ENCODE measurements at places on chromosomes 16 and 17. TPM values are rescaled to one million over a fixed set of nuclear protein-coding genes. Genes with fewer than 3 reads are reported as not detected.

GRCh38 chr17:17788967-17789366 is 47.8 kb downstream of the SREBF1 start:
- DNase-seq = no peak

- DNase-seq = no peak
These were observed 159.1 kb downstream of the CDH11 start for GRCh38 chr16:64962786-64963185.

- DNase-seq = no peak
These were observed 3.2 kb downstream of the TMEM114 start for GRCh38 chr16:8587065-8587464.

- DNase-seq = no peak
These were observed 174.7 kb downstream of the KATNIP start for GRCh38 chr16:27724482-27725235.

- DNase-seq = no peak
These were observed 109.7 kb downstream of the TOX3 start for GRCh38 chr16:52437277-52437670.

DNA sequence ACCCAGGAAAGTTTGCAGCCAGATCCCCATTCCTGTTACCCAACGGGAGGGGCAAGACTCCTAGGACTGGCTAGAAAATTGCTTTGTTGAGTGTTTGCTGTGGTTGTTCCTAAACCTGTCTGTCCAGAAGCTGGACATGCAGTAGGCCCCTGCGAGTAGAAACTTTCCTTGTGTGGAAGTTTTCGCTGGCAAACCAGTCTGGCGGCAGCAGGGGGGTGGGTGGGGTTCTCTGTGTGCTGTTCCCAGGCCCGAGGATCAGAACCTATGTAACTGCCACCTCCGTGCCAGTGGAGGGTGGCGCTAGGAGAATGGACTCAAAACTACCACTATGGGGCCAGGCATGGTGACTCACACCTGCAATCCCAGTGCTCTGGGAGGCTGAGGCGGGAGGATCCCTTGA is 9.2 kb downstream of the SGSM2 start:
- no peak for DNase-seq

DNA sequence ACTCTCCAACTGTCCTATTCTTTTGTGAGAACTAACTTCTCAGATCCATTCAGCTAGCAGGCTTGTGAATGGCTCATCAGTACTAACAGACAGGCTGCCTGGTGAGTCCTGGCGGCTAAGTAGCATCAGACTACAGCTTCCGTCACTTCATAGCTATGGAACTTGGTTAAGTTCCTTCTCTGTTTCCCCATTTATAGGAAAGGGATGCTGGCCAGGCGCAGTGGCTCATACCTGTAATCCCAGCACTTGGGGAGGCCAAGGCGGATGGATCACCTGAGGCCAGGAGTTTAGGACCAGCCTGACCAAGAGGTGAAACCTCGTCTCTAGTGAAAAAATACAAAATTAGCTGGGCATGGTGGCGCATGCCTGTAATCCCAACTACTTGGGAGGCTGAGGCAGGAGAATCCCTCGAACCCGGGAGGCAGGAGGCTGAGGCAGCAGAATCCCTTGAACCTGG is 49.9 kb upstream of the TANGO6 start:
- no peak for DNase-seq

FOXO3B gene
- 6.5 TPM for total RNA-seq

POLG2 gene
- total RNA-seq = 34.2 TPM

PIP4K2B gene
- total RNA-seq = 33.6 TPM

MEFV gene
- 0.14 TPM for total RNA-seq

All from activated T-cell treated with anti-CD3 and anti-CD28 coated beads, Interleukin-2, amount 50 U/mL, for 4 hours (primary cell).